ENCODE measurements at places on chromosomes 6 and 20.

DNA sequence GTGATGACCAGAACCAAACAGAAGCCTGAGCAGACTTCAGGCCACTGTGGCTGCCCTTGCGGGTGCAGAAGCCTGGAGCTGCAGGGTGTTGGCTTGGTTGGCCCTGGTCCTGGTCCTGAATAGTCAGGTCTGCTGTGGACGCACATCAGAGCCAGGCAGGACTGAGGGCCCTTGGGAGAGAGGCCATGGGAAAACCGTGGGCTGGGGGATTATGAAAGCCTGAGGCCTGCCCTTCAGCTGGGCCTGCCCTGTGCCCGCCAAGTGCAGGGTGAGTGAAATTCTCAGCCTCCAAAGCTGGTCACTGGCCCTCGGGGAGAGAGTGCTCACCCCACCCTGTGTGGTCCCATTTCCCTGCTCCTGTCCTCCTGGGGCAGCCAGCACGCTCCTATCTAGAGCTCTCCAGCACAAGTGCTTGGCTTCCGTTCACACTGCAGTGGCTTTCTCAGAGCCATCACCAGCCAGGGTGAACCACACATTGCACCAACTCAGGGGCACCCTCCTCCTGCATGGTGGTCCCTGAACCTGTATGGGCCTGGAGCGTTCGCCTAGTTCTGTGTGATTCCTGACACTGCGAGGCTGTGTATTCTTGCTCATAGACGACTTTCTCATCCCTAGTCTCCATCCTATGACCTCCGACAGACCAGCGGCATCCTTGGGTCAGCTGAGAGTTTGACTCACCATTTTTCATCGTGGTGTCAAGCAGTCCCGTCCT is 146.1 kb downstream of the TTLL2 start:
- DNase-seq, result no peak

GRCh38 chr6:161204866-161205557 is 68.8 kb downstream of the AGPAT4 start:
- no peak for DNase-seq

DNA sequence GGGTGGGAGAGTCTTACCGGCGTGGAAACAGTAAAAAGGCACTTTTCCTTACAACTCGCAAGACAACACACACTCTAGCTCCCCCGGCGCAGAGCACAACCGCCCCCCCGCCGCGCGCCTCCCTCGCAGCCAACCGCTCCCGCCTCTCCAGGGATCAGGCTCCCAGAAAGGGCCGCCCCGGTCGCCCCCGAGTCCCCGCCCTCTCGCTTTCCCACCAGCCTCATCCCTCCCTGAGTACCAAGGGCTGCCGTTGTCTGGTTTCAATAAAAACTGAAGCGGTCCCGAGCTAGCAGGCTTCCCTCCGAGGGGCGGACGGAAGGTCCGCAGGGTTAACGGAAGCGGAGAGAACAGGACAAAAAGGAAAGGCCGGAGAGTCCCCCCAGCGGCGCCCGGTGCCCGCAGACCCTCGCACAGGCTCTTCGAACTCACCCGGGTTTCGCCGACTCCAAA is 804 bp downstream of the ELOVL5 start:
- peak; percentile 41 for DNase-seq

DNA sequence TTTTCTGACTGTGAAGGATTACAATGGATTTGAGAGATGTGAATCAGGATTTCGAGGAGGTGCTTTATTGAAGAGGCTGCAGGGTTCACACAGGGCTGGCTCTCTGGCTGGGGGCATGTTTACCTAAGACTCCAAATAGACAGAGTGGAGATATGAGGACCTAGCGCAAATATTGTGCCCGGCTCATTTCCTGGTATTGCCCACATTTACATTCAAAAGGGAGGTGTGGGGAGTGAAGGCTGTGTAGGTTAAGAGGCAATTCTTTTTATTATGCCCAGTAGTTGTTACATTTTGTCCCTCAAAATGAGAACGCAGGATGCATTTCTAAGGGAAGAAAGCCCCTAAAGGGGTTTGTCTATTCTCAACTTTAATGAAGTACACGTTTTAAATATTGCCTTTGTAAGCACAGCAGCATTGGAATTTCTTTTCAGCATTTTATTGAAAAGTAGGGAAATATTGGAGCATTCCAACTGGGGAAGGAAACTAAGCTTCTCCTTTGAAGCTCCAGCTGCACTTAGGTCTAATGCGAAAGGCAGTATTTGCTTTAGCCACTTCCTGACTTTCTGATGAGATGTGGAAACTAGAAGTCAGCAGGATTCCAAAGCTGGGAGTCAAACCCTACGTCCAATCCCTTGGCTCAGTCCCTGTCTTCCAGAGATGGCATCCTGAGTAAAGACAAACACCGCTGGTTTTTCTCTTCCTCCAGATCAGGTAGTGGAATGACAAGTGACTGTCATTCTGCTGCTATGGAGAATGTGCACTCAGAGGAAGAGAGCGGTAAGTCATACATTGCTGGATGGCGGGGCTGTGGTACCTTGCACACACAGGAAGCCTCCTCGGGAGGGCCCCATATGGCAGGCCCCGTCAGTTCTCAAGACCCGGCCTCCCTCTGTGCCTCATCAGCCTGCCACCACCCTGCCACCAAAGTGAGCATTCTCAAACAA is 70.7 kb downstream of the MYB start:
- no peak for DNase-seq

DNA sequence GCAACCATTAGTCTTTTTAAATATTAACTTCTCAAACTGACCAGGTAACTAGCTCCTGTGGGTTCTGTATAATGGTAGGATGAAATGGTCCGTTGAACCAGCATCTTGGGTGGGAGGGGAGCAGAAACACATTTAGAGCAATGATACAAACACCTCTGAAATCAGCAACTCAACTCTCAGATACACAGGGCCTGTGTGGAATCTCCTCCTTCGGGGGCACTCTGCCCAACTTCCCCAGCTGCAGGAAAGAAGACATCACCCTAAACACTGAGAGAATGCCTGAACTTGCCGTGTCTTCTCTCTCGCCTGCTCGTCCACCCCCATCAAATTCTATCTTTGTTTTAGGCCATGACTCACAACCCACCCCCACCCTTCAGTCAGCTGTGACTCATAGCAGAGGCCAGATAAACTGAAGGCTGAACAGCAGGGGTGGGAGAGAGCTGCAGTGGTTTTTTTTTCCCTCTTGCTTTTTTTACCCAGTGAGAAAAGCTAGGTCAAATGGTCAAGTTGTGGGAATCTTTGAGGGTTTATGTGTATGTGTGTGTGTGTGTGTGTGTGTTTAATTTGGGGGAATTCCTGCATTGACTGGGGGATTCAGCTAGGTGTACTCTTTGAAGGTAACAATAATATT is 593.4 kb upstream of the JAG1 start:
- DNase-seq, result peak; percentile 37

DNA sequence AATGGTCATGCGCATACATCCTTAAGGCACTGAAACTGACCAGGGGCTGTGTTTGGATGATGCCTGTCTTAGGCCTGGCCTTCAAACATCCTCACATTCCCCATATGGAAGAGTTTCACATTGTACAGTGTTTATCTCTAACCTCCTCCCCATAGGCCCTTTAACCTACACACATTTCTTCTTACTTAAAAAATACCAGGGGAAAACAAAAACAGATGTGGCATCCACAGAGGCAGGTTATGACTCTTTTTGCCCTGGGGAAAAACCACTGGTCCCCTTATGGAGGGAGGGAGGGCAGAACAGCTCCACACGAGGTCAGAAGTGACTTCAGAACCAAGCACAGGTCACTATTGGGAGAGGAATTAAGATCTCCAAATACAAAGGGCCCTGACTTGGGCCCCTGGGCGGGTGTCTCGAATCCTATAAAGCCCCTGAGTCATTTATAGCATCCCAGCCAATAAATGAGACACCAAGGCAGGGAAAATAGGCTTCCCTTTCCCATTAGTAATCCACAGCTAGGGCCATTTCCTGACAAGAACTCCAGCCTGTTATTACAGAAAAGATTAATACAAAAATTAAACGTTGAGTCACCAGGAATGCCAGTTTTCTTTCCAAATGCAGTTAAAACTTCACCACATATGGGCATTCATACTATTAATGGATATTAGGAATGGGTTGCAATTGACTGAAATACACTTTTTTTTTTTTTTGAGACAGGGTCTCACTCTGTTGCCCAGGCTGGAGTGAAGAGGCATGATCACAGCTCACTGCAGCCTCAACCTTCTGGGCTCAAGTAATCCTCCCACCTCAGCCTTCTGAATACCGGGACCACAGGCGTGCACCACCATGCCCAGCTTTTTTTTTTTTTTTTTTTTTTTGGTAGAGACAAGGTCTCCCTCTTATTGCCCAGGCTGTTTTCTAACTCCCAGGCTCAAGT is 107.2 kb downstream of the ATP9A start:
- DNase-seq, result no peak

GRCh38 chr6:48092550-48093217 is 18.3 kb downstream of the PTCHD4 start:
- DNase-seq, result no peak

DNA sequence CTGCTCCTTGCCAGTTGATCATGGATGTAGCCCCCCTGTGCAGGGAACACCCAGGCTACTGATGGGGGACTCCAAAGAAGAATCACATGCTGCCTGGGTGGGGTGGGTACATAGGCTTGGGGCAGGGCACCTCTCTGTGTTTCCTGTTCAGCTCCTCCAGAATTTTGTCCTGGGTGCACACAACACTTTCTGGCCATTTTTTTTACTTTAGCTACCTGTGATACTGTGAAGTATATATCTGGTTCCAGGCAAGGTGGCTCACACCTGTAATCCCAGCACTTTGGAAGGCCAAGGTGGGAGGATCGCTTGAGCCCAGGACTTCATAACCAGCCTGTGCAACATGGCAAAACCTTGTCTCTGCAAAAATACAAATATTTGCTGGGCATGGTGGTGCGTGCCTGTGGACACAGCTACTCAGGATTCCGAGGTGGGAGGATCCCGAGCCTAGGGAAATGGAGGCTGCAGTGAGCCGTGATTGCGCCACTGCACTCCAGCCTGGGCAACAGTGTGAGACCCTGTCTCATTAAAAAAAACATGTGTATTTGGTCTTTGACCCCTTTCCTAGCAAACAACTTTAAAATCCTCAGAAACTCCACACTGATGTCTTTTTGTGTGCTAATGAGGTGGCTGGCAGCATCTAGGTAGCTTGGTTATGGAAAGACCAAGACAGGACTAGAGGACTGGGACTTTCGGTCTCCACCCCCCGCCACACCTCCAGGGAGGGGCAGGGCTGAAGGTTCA is 14.1 kb downstream of the SLC4A11 start:
- DNase-seq, result no peak

DNA sequence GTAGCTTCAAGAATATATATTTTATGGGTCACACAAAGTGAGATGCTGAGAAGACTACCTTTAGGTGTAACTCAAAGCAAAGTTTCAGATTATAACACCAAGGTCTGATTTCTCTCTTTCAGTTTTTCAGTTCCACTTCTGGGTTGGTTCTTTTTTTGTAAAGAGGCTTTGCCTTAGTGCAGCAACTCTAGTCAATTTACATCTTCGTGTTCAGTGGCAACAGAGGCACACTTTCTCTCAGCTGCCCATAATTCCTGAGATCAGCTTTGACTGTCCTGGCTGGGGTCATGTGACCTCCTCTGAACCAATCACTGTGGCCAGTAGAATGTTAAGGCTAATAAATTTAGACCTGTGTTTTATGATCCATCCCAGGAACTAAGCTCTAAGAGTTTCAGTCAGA is 120.2 kb downstream of the TINAG start:
- no peak for DNase-seq

- no peak for DNase-seq
Observed at GRCh38 chr20:63772781-63773518, 33.4 kb downstream of the SLC2A4RG start.

DNA sequence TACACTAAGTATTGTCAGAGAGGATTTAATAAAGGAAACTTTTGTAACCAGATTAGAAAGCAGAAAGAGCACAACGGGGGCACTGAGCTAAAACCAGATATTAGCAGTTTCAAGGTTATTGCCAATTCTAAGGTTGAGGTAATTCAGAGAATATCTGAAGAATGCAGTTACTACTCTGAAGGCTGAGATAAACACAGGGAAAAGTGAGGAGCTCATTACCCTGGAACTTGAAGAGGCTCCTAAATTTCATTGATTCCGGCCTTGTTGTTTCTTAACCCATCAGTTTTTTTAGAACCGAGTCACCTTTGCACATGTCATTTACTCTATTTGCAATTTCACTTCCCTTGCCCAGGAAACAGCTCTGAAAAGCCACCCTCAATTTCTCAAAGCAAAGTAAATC is 72.4 kb upstream of the BTBD3 start:
- DNase-seq, result no peak

DNA sequence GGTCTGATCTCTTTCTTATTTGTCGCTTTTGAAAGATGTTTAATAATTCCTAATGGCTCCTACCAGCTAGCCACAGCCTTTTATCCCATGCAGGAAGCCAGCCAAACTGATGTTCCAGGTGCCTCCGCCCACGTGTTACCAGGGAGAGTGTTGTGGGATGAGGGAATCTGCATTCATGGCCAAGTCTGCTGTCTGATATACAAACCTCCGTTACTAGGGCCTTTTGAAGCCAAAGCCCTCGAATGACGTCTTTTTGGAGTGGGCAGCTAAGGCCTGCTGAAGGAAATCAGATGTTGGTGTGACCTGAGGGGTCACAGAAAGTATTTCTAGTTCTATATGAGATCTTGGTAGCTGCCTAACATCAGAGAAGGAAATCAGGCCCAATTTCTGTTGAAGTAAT is 21.3 kb downstream of the STK35 start:
- DNase-seq, result no peak

GRCh38 chr6:81465859-81466258 is 286.6 kb downstream of the TENT5A start:
- DNase-seq, result no peak

DNA sequence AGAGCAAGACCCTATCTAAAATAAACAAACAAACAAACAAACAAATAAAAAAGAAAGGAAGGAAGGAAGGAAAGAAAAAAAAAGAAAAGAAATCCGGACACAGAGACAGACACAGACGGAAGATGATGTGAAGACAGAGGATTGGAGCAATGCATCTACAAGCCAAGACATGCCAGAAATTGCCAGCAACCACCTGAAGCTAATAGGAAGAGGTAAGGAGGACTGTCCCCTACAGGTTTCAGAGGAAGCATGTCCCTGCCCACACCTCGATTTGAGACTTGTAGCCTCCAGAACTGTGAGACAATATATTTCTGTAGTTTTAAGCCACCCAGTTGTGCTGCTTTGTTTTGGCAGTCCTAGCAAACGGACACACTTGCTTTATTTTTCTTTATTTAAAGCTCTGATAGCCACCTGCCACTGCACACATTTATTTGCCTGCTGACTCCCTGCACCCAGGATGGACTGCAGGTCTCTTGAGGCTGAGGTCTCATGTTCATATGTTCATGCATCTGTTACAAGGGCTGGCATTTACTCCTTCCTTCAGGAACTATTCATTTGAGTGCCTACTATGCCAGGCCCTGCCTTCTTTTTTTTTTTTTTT is 20.7 kb upstream of the ZMYND8 start:
- DNase-seq, result no peak

- no peak for DNase-seq
Observed at GRCh38 chr20:62066983-62067433, 1.3 kb upstream of the TAF4 start.

- no peak for DNase-seq
Observed at GRCh38 chr6:9161731-9162130, 726.4 kb upstream of the SLC35B3 start.

DNA sequence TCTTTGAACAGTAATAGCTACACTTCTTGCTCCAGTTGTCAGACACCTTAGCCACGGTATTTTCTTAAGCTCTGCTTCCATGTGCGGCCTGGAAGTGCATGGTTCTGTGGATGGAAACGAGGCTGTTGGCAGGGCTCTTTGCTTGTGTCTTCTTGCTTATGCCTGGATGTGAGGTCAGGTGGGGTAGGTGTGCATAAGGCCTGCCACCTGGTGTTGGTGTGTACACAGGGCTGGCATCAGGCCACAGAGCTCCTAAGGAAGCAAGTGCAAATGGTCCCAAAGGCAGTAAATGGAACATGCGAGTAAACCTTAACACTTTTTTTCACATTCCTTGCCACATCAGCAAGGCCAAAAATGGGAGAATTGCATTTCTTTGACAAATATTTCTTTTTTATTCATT is 158.1 kb upstream of the GMDS start:
- no peak for DNase-seq

Measured in mucosa of gallbladder (tissue), 1 donor.